HS-5 (cell line): ENCODE measurements at places on chromosomes 1 and 21.

DNA sequence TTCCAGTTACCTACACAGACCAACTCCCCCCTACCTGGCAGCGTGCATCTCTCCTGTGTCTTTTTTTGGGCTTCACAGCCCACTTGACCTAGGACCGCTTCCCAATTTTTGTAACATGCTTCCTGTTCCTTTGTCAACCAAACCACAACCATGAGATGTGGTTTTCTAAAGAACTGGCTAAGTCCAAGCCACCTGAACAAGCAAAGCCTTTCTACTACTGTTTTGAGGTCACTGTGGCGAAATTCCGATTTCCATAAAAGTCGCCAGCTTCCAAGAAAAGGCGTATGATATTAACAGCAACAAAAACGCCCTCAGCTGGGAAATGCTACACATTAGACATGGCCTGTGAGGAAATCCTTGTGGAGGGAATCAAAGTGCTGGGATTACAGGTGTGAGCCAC is 12.7 kb upstream of the AK2 start:
- no peak for DNase-seq

GRCh38 chr1:169478094-169478672 is 7.6 kb downstream of the SLC19A2 start:
- DNase-seq, result no peak

DNA sequence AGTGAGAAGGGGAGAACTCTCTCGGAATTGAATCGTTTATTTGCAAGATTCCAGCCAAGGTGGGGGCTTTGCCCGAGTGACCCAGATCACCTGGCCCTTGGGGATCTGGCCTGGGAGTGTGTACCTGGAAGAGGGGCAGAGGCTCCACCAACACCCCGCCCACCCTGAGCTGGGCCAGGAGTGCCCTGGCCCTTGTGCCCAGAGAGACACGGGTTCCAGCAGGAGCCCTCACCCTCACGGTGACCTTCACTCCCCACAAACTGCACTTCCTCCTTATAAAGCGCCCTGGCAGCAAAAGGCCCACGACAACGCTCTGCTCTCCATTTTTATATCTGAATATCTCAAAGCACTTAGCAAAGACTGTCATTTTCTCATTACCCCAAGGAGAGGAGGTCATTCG is 16.6 kb downstream of the CASZ1 start:
- DNase-seq, result no peak

- DNase-seq, result no peak
Measured at GRCh38 chr1:39943471-39944290, 11.3 kb upstream of the MFSD2A start.

DNA sequence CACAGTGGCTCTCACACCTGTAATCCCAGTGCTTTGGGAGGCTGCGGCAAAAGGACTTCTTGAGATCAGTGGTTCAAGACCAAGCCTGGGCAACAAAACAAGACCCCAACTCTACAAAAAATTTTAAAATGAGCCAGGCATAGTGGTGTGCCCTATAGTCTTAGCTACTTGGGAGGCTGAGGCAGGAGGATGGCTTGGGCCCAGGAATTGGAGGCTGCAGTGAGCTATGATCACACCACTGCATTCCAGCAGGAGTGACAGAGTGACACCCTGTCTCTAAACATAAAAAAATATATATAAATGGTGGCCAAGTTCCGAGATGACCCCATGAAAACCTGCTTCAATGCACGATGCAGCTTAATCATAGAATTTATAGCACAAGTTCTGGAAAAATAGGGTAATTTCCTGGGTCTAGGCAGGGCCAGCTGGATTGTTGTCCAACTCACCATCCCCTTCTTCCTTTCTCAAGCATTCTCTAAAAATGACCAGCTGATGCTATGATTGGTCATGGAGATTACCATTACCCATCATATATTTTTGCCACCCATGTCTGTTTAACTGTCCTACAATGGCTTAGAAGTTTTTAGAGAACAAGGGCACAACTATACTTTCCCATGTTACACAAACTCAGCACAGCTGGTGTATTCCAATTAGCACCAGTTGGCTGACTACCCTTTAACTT is 5.3 kb upstream of the GNPAT start:
- no peak for DNase-seq

DNA sequence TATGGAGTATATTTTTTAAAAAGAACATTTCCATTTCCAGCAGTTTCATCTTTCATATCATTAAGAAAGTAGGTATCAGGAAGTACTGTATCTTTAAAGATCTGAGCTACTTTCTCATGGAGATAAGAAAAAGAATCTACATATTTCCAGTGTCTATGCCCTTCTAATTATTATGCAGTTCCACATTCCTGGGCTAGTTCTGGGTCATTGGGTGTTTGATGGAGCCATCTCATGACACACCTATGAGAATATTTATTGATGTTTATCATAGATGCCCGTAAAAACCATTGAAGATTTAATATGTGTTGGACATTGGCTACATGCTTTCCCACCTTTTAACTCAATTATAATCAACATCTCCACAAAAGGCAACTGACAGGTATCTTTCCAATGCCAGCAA is 21.0 kb downstream of the LCE4A start:
- DNase-seq, result no peak

- DNase-seq, result peak; percentile 49
Measured at GRCh38 chr1:33228935-33229487, 27.3 kb upstream of the ZNF362 start.

- DNase-seq, result no peak
Measured at GRCh38 chr1:84509029-84509428, 2.6 kb upstream of the GNG5 start.

DNA sequence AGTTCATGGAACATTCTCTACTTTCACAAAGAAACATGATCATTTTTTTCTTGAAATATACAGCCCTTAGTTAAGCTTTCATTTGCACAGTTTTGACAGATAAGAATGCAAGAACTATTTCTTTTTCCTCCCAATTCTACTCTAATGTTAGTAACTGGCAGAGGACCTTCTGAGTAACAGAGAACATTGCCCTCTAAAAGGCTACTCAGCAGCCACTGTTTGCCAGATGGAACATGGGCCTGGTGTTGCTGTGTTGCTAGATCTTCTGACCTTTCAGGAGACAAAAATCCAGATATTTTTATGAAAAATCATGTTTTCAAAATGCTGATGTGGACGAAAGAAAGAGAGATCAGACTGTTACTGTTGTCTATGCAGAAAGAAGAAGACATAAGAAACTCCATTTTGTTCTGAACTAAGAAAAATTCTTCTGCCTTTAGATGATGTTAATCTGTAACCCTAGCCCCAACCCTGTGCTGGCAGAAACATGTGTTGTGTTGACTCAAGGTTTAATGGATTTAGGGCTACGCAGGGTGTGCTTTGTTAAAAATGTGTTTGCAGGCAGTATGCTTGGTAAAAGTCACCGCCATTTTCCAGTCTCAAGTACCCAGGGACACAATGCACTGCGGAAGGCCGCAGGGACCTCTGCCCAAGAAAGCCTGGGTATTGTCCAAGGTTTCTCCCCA is 2.9 kb upstream of the PRDX6 start:
- DNase-seq, result no peak

DNA sequence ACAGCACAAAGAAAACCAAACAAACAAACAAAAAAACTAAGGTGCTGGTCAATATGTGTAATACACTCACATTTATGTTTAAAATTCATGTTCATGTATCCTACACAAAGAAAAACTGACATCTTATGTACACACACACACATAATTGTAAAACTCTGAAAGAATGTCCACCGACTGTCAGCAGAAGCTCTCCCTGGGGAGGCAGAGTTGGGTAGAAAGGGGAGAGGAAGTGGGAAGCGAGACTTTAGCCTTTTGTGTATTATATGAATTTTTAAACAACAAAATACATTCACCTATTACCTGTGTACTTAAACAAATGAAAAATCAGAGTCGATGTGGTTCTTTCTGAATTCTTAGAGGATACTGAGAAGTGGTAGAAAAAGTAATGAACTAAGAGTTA is 88.3 kb downstream of the ABCA4 start:
- no peak for DNase-seq

- no peak for DNase-seq
Measured at GRCh38 chr21:35504951-35505466, 455.9 kb upstream of the RUNX1 start.

GRCh38 chr1:62484824-62485468 is 48.1 kb downstream of the USP1 start:
- DNase-seq, result no peak

- DNase-seq, result no peak
Measured at GRCh38 chr21:15557925-15558324, 171.9 kb upstream of the USP25 start.

- peak; percentile 76 for DNase-seq
Measured at GRCh38 chr1:198212675-198213074, 55.9 kb downstream of the NEK7 start.

DNA sequence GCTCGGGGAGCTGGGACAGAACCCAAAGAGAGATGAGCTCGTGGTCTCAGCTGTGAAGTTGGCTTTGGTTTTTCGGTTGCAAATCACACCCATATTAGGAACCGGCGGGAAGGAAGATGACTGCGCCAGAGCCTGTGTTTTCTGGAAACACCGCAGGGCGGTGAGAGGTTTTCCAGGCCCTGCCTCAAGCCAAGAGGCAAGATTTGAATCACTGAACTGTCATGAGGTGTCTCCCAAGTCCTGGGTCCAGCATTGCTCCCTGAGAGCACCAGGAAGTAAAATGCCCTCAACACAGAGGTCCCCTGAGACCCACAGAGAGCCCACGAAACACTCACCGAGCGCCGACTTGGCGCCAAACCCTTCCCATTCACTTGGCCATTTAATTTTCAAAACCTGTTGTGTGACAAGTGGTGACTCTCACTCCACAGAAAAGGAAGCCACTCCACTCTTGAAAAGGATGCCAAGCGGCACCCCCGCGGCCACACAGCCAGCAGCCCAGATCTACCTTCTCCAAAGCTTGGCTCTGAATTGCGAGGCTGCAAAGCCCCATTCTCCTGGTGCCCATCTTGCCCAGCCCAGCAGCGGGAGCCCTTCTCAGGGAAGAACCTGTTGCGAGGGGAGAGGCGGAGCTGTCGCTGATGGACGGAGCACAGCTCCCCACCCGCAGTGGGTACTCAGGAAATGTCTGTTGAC is 99.0 kb upstream of the RUNX3 start:
- DNase-seq, result no peak

DNA sequence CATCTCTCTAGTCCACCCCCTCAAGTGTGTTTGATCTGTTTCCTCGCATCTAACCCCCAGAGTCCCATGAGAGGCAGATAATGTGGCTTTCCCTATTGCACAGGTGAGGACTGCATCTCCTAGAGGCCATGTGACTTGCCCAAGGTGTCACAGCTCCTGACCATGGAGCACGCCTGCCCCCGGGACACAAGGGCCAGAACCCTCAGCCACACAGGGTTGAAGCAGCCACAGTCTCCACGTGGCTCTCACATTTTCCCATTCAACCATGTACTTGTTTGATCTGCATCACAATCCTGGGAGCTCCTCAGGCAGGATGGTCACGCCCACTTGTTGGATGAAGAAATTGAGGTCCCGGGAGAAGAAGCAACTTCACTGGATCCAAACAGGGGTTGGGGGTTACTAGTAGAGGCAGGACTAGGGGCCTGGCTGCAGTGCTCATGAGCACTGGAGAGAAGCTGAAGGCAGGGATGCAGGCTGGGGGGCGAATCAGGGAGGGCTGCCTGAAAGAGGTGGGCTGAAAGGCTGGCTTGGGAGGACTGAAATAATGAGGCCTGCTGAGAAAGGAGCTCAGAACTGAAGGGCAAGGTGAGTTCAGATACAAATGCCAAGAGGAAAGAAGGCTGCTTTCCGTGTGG is 207.9 kb downstream of the PTPRU start:
- DNase-seq, result no peak
